ENCODE measurements at places on chromosomes 5 and 9. TPM values are rescaled to one million over a fixed set of nuclear protein-coding genes. Genes with fewer than 3 reads are reported as not detected.

The INSL6 gene
- not detected for polyA plus RNA-seq

The CKMT2 gene
- polyA plus RNA-seq, result not detected

GRCh38 chr5:134127376-134127861 is 12.9 kb downstream of the TCF7 start:
- DNase-seq, result peak; percentile 44

The DOLPP1 gene
- polyA plus RNA-seq, result 7.1 TPM

The SLC6A19 gene
- not detected for polyA plus RNA-seq

The RPS14 gene
- 11,694 TPM for polyA plus RNA-seq

DNA sequence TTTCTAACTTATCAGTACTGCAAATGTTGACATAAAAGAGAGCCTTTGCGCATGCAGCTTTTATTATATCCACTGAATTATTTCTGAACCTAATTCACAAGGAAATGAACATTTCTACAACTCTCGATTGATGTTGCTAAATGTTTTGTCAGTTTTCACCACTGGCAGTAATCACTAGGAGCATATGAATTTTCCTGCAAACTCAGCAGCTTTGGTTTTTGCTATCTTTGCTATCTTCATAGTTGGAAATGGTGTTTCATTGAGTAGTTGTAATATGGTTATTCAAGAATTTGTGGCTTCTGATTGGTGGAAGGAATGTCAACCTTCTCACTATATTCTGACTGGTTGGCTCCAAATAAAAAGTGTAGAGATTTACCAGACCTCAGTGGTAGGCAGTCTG is 8.9 kb upstream of the SHC3 start:
- no peak for DNase-seq

DNA sequence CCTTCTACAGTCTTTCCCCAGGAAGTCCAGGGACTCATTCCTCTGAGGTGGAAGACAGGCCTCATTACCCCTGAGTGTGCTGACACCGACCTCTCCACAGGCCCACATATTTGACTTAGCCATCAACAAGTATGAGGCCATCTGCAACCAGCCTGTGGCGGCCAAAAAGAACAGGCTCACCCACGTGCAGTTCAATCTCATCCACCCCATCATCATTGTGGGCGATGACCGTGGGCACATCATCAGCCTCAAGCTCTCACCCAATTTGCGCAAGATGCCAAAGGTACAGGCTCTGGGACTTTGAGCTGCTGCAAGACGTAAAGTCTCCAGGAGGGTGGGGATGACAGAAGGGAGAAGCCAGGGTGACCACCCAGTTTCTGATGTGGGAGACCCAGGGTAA is 5.6 kb downstream of the ENHO start:
- no peak for DNase-seq

DNA sequence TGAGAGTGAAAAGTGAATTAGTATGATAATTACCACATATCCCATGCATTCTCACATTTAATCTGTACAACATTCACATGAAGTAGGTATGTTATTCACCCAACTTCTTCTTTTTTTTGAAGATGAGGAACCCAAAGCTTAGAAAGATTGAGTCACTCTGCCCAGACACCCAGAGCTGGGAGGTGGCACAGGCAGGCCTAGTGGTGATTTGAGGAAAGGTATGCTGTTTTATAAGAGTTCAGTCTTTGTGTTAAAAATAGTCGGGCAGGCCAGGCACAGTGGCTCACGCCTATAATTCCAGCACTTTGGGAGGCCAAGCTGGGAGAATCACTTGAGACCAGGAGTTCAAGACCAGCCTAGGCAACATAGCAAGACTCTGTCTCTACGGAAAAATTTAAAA is 285.3 kb downstream of the NR3C1 start:
- DNase-seq, result no peak

The C9 gene
- polyA plus RNA-seq, result not detected

DNA sequence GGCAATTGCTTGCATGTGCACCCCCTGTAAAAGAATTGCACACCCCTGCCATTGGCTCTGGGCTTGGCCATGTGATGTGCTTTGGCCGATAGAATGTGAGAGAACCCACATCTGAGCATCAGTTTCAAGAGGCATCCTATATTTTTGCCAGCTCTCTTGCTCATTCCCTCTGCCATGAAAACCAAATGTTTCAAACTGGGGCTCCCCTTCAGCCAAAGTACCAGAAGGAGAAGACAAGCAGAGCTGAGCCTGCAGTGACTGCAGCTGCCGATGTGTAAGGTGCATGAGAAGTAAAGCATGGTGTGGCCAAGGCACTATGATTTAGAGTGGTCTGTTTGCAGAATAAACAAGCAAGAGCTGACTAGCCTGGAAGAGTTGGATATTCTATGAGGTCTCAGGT is 132.3 kb downstream of the ASTN2 start:
- DNase-seq, result no peak

GRCh38 chr9:13758936-13759335 is 479.4 kb upstream of the MPDZ start:
- no peak for DNase-seq

Measured in naive thymus-derived CD8-positive, alpha-beta T cell (primary cell).